Muscle of leg (tissue), 16 donors: ENCODE measurements at places on chromosomes 12 and 14. TPM values are rescaled to one million over a fixed set of nuclear protein-coding genes. Genes with fewer than 3 reads are reported as not detected.

DNA sequence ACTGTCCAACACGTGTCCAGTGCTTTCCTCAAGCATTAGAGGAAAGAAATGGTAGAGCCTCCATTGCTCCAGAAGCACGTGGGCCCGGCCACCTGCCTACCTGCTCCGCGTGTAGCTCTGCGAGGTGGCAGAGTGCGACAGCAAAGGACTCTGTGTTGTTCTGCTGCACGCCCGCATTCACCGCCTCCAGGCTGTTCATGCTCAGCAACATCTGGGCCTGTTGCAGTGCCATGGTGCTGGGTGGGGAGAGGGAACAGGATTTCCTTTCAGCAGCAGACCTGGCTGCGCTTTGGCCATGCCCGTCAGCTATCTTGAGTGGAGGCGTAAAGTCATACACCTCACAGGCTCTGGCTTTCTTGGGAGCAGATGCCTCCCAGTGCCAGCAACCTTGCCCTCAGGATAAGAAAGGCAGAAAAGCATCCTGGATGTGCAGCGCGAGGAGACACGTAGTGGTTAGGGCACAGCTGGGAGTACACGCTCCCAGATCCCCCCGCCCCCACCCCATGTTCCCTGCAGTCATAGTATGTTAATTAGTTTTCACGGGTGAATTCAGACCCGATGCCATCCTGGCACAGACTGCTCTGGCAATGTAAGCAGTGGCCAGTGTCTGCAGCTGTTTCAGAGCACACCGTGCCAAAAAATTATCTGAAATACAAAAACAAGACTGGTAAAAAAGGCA is 25.1 kb downstream of the ANAPC5 start:
- H3K36me3 ChIP-seq, result peaks cover 71% of the 10 kb centered on the region
- H3K4me1 ChIP-seq, result peaks cover 10% of the 10 kb centered on the region
- no peak overlapping the region for H3K27ac ChIP-seq
- no peak overlapping the region for H3K4me3 ChIP-seq
- DNase-seq, result peak; percentile 80

The ARMH4 gene
- total RNA-seq, result 11.3 TPM

GRCh38 chr12:79531518-79531917 is 159.2 kb downstream of the PAWR start:
- no peak overlapping the region for H3K4me3 ChIP-seq
- no peak for DNase-seq
- H3K4me1 ChIP-seq, result no peaks in the 10 kb centered on the region
- no peaks in the 10 kb centered on the region for H3K36me3 ChIP-seq
- no peaks in the 10 kb centered on the region for H3K27me3 ChIP-seq
- H3K27ac ChIP-seq, result no peak overlapping the region

- H3K27ac ChIP-seq, result no peak overlapping the region
- no peak overlapping the region for H3K4me3 ChIP-seq
- H3K36me3 ChIP-seq, result no peaks in the 10 kb centered on the region
Measured at GRCh38 chr12:52278575-52279421, 4.4 kb downstream of the KRT86 start.

DNA sequence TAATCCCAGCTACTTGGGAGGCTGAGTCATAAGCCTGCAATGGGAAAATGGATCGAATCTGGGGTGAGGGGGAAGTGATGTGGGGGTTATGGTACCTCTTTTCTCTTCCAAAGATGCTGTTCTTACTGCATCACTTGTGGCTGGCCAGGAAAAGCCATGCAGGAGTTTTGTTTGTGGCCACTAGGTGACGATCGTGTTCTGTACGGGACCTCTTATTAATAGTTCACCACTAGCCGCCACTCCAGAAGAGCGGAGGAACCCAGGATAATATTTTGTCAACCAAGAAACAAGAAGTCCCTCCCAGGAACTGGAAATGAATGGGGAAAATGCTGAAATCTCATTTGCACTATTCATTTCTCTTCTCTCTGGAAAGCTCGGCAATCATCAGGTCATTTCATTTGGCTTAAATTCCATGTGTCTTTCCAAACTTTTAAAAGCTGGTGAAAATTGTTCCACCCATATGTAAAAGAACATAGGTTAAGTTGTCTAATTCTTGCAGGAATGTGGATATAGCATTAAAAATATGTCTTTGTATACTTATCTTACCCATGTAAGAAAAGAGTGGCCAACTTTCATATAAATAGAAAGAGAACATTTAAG is 8.9 kb downstream of the GPR65 start:
- no peak overlapping the region for H3K4me3 ChIP-seq
- no peaks in the 10 kb centered on the region for H3K4me1 ChIP-seq
- no peak overlapping the region for H3K27ac ChIP-seq
- no peaks in the 10 kb centered on the region for H3K27me3 ChIP-seq
- DNase-seq, result peak; percentile 87

DNA sequence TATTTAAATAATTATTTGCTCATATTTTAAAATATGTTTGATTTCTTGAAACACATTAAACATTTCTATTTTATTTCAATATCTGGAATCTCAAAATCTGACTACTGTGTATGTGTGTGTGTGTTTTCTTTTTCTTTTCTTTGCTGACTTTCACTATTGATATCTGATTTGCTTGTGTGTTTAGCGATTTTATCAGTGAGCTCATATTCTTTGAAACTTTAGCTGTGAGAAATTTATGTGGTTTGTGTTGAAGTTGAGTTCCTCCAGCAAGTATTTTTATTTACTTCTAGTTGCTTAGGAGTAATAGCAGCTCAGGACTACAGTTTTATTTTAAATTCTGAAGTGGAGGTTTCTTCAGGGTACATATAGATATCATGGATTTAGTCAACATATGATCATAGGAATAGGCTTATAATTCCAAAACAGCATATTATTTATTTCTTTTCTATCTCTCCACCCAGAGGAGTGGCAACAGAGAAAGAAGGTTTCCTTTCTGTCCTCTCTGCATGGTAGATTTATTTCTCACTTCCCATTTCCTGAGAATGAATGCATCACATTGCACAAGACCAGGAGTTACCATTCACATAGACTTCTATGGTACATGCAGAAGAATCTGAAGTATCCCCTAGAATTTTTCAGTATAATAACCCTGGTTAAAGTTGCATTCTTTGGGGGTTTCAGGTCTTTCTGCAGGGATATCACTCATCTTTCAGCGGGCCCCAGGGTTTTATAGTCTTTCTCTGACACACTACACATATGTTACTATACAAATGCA is 60.5 kb downstream of the PTPRQ start:
- no peak for DNase-seq
- H3K27me3 ChIP-seq, result no peaks in the 10 kb centered on the region
- H3K4me1 ChIP-seq, result no peaks in the 10 kb centered on the region
- H3K27ac ChIP-seq, result no peak overlapping the region
- H3K36me3 ChIP-seq, result no peaks in the 10 kb centered on the region
- no peak overlapping the region for H3K4me3 ChIP-seq

GRCh38 chr12:52085682-52086180 is 6.2 kb downstream of the SMIM41 start:
- peaks cover 18% of the 10 kb centered on the region for H3K27me3 ChIP-seq
- DNase-seq, result no peak
- no peaks in the 10 kb centered on the region for H3K36me3 ChIP-seq
- peaks cover 50% of the 10 kb centered on the region for H3K4me1 ChIP-seq
- H3K27ac ChIP-seq, result no peak overlapping the region
- H3K4me3 ChIP-seq, result no peak overlapping the region

DNA sequence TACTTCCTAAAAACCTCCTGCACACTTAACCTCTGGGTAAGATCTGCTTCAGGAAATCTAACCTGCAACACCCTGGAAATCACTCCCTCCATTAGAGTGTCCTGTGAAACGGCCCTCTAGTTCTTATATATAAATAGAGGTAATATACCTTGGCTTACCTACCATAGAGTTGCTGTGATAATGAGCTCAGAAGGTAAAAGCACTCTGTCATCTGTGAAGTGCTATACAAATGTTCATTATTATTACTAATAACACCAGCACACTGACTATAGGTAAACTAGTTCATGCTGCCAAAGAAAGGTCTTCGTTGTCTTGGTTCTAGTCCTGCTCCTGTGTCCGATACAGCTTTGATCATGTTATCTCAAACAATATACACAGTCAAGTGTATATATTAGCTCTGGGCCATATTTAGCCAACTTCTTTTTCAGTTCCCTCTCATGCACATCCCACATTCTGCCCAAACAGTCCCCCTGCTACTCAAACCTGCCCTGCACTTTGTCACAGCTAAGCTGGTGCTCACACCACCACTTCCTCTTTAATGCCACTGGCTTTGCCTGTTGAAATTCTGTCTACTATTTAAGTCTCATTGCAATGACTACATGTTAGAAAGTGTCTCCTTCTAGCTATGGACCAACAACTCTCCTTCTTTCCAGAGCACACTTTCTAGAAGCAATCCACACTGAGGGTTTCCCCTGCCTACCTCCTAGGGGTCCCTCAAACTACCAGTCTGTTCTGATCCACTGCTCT is 5.1 kb downstream of the E2F7 start:
- no peak overlapping the region for H3K27ac ChIP-seq
- DNase-seq, result no peak
- H3K36me3 ChIP-seq, result peaks cover 7% of the 10 kb centered on the region
- no peak overlapping the region for H3K4me3 ChIP-seq
- peaks cover 4% of the 10 kb centered on the region for H3K4me1 ChIP-seq

DNA sequence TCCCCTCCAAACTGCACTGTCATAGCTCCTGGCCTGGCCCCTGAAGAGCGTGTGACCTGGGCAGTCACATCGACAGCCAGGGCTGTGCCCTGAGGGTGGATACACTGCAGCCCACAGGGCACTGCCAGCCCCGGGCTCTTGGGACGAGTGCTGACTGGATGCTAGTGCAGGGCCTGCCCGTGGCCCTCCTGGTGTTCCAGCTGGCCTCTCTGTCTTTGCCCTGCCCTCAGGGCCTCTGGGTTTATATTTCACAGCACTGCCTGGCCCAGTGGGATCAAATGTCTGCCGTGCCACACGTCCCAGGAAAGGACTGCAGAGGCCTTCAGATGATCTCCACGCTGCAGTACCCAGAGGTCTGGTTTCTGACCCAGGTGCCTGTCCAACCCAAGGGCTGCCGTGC is 10.1 kb upstream of the CCDC197 start:
- H3K4me3 ChIP-seq, result no peak overlapping the region
- H3K27me3 ChIP-seq, result no peaks in the 10 kb centered on the region
- H3K36me3 ChIP-seq, result no peaks in the 10 kb centered on the region
- peaks cover 54% of the 10 kb centered on the region for H3K4me1 ChIP-seq
- H3K27ac ChIP-seq, result peak overlapping the region; percentile 79
